ENCODE measurements at places on chromosomes 2 and 18.

DNA sequence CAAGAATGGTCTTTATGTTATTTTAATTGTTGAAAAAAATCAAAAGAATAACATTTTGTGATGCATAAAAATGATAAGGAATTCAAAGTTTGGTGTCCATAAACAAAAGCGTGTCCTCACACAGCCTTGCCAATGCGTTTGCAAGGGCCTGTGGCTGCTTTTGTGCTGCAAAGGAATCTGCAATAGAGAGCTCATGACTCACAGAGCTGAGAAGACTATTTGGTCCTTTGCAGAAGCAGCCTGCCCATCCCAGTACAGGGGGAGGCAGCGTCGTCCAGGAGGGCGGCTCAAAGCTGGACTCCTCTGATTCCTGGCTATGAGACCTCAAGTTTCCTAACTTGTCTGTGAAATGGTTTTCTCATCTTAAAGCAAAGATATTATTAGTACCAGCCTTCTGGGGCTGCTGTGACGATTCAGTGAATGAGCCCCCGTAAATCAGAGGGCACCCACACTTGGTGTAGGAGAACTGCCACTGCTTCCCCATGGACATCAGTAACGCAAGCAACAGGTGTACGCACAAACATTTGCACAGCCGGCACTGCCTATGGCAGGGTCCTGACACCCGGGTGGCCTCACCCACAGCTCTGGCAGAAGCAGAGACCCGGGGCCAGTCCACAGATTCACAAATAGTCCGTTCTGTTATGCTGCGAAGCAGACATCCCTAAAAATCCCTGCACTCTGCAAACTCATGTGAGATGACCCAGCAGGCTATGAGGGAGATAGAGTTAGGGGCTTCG lies 70.6 kb upstream of the ASAP2 start:
- DNase-seq = no peak

DNA sequence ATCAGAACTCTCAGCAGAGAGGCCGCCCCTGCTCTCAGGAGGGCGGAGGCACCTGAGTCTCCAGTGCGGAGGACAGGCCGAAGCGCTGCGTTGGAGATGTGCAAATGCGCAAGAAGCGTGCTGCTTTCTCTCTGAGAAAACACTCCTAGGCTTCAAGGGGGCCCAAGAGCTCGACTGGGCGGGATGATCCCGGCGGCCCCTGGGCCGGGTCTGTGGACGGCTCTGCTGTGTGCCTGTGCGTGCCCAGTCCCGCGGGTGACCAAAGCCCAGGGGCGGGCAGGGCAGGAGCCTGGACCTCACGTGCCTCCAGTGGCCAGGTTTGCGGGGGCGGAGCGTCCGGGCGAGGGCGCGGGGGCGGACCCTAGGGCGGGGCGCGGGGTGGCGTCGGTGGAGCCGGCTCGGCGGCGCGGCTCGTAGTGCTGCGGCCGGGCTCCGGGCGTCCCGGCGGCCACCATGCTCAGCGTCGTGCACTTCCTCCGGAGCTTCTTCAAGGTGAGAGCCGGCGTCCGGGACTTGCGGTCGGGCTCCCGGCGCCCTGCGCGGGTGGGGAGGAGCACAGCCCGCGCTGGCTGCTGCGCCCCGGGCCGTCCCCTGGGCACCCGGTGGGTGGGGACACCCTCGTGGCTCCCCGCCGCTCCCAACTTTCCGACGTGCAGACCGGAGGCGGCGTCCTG lies at the start of gene ARHGEF4:
Gene ARHGEF4 (plus strand): TSS at position 414 of the 674 bp plus-strand sequence. CDS start 40 bp downstream, at position 454.
- DNase-seq = no peak

DNA sequence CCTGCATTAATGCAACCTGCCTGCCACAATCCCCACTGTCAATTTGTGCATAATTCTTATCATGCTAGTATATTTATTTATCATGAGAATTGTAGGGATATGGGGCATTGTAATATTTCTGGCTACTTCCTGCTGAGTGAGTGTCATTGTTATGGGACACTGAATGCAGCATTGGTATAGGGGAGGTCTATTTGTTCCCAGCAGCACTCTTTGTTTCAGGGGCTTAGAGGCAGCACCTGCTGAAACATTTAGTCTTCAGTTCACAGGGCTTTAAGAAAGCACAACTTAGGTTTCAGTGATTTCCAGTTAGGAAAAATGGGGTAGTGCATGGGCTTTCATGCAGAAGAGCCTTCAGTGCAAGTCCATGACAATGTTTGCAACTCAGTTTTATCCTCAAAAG lies 23.6 kb downstream of the SULT1C3 start:
- no peak for DNase-seq

DNA sequence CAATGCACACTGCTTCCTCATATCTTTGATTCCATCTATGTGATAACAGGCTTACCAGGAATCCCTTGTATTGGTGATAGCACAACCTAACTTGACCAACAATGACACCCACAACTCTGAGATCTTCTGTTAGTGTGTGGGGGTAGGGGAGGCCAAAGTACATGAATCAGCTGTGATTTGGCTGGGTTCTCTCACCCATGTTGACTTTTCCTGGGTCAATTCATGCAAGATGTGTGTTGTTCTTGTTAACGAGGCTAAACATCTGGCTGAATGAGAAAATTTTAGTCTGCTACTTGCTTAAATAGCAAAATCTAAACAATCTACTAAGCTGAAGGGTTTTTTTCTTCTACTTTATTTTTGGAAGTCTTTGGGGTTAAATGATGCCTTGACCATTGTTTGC lies 341.2 kb upstream of the SLC14A2 start:
- no peak for DNase-seq

- no peak for DNase-seq
Measured at GRCh38 chr2:95032341-95032740, 6.8 kb downstream of the MAL start.

DNA sequence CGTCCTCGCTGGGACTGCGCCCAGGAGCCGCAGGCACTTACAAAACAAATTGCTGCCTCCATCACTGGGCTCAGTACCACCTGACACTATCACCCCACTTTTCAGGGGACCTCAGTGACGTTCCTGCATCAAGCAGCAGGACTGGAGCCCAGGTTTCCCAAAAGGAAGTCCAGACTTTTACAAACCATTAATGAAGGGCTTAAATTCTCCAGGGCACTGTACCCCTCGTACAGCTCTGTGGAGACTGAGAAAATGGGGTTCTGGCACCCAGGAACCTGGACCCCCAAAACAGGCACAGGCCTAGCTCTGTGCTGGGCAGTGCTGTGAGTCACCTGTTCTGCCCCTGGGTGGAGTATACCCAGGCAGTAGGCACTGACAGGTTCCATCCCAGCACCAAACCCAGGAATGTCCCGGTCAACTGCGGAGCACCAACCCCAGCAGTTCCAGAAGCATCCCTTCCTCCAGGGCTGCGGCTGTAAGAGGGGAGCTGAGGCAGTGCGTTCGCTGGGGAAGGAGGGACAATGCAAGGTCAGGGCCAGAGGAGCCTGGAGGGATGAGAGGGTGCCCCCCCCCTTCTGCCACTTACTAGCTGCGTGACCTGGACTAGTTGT lies 24.6 kb upstream of the NOTO start:
- DNase-seq = no peak

GRCh38 chr2:204033611-204034495 lies 97.3 kb downstream of the ICOS start:
- no peak for DNase-seq
